Fibroblast of lung (primary cell): ENCODE measurements at places on chromosomes 12 and 14. TPM values are rescaled to one million over a fixed set of nuclear protein-coding genes. Genes with fewer than 3 reads are reported as not detected.
A peak's percentile ranks its signal among the peaks of the same experiment; 100 is the strongest.

Gene CLEC2A
- not detected in 2 replicates for total RNA-seq

DNA sequence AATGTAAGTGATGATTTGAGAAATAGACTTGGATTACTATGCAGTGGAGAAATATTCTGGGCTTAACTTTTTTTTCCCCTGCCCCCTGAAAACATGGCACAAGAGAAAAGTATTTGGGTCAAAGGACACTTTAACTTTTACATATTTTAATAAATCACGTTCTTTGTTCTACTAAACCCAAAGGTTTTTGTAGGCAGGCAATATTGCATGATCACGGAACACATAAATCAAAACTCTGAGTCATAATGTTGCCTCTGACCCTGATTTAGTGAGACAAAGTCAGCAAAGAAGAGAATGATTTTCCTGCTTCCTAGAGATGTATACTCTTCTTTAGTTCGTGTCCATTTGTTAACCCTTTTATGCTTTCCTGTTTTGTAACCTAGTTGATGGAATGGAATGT, 38.0 kb downstream of the ABCD2 start:
- H3K27ac ChIP-seq: no peak overlapping the region
- DNase-seq: peak; percentile 3
- H3K27me3 ChIP-seq: no peaks in the 10 kb centered on the region

DNA sequence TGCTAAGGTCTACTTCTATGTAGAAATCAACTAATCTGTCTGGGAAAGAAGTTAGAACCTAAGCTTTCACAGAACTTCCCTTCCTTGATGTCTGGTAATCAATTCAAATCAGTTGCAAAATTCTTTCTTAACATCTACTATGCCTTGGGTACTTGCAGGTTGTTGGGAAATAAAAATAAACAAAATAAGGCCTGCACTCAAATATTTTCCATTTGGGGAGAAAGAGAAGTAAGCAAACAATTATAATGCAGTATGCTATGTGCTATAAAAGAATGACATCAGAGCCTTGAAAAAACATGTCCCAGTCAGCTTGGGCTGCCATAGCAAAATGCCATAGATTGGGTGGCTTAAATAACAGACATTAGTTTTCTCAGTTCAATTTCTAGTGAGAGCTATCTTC, 425.9 kb upstream of the DCN start:
- H3K27me3 ChIP-seq: no peaks in the 10 kb centered on the region
- H3K27ac ChIP-seq: no peak overlapping the region
- H3K36me3 ChIP-seq: no peaks in the 10 kb centered on the region
- H3K4me1 ChIP-seq: no peaks in the 10 kb centered on the region

Gene IAPP
- total RNA-seq: not detected in 2 replicates

DNA sequence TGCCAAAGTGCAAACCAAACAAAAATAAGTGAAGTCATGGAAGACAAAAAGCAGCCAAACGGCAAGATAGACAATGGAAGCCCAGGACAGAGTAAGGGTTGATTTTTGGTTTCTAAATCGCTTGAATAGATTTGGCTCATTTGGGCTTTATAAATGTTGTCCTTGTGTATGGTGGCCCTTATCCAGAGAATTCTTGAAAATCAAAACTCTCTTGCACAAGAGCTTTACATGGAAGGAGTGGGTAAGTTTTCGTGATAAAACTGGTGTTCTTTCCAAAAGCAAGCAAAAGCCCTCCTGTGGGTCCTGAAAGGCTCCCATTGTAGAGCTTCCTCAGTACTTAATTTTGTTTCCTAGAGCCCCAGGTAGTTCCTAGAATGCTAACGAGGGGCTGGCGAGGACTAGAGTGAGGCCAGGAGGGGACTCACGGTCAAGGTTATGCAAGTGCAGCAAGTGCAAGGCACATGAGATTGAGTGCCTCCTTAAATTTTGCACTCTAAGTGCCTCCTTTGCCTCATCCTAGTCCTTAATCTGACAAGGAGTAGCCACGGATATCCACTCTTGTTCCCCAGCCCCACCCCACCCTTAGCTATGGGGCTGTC, 4.1 kb downstream of the SIX6 start:
- H3K4me3 ChIP-seq: no peak overlapping the region
- peaks cover 75% of the 10 kb centered on the region for H3K27me3 ChIP-seq
- no peaks in the 10 kb centered on the region for H3K4me1 ChIP-seq
- H3K36me3 ChIP-seq: no peaks in the 10 kb centered on the region

DNA sequence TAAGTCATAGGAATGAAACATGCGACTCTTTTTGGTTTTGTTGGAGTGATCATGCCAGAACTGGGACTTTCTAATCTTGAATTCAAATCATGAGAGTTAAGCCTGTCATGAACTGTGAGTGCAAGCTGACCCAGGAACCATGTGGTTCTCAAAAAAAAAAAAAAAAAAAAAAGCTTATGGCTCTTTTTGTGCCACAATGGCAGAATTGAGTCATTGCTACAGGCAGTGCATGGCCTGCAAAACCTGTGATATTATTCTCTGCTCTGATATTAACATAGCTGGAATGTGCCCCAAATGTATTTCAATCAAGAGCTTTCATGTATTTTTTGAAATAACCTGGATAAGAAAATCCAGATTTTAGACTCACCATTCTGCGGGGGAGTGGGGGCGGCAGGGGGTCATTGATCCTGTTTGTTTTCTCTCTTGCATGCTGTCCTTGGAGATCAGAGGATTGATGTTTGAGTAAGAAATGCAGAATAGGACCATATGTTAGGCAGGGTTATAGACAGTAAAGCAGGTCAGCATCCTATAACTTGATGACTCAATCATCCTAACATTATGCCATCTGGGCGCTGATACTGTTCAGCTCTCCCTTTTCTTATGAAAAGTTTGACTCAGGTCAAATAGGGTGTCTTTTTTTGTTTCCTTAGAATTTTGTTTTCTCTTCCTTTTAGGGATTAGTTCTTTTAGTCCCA, 797.4 kb downstream of the DIO2 start:
- H3K27me3 ChIP-seq: no peaks in the 10 kb centered on the region
- no peaks in the 10 kb centered on the region for H3K36me3 ChIP-seq
- H3K4me3 ChIP-seq: no peak overlapping the region

Gene KLRC1
- total RNA-seq: under 0.01 TPM in 1 of 2 replicates, not detected in the other

Gene PMCH
- not detected in 2 replicates for total RNA-seq

Gene ALDH2
- 43.4 and 53.7 TPM in 2 replicates for total RNA-seq

Gene PRMT5
- 50.3 and 54.8 TPM in 2 replicates for total RNA-seq

GRCh38 chr12:5068126-5068525, 24.4 kb downstream of the KCNA5 start:
- H3K27me3 ChIP-seq: peaks cover 3% of the 10 kb centered on the region
- no peak overlapping the region for H3K4me3 ChIP-seq
- no peak for DNase-seq
- no peaks in the 10 kb centered on the region for H3K4me1 ChIP-seq
- H3K36me3 ChIP-seq: no peaks in the 10 kb centered on the region

Gene TAS2R46
- total RNA-seq: 1.5 and 2.0 TPM in 2 replicates

Gene NPAS3
- total RNA-seq: 0.26 and 0.50 TPM in 2 replicates

Gene BIN2
- not detected in 2 replicates for total RNA-seq

DNA sequence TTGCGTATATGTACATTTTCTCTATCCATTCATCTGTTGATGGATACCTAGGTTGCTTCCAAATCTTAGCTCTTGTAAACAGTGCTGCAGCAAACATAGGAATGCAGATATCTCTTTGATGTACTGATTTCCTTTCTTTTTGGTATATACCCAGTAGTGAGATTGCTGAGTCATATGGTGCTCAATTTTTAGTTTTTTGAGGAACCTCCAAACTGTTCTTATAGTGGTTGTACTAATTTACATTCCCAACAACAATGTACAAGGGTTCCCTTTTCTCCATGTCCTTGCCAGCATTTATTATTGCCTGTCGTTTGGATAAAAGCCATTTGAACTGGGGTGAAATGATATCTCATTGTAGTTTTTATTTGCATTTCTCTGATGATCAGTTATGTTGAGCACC, 44.3 kb downstream of the PELI2 start:
- no peak overlapping the region for H3K4me3 ChIP-seq
- no peak for DNase-seq
- no peaks in the 10 kb centered on the region for H3K27me3 ChIP-seq
- H3K27ac ChIP-seq: no peak overlapping the region
- no peaks in the 10 kb centered on the region for H3K4me1 ChIP-seq

- no peaks in the 10 kb centered on the region for H3K27me3 ChIP-seq
- no peak overlapping the region for H3K4me3 ChIP-seq
- H3K4me1 ChIP-seq: peaks cover 22% of the 10 kb centered on the region
- no peak overlapping the region for H3K27ac ChIP-seq
- H3K36me3 ChIP-seq: no peaks in the 10 kb centered on the region
- no peak for DNase-seq
Observed at GRCh38 chr14:74841230-74842207, 34.4 kb downstream of the PROX2 start.

GRCh38 chr12:53829130-53829819, 77.5 kb upstream of the CISTR start:
- no peak overlapping the region for H3K27ac ChIP-seq
- H3K4me3 ChIP-seq: no peak overlapping the region
- no peaks in the 10 kb centered on the region for H3K4me1 ChIP-seq
- peaks cover 4% of the 10 kb centered on the region for H3K27me3 ChIP-seq
- H3K36me3 ChIP-seq: no peaks in the 10 kb centered on the region

Gene CCDC177
- total RNA-seq: not detected in 2 replicates
